ENCODE measurements at places on chromosomes 3 and 15.

DNA sequence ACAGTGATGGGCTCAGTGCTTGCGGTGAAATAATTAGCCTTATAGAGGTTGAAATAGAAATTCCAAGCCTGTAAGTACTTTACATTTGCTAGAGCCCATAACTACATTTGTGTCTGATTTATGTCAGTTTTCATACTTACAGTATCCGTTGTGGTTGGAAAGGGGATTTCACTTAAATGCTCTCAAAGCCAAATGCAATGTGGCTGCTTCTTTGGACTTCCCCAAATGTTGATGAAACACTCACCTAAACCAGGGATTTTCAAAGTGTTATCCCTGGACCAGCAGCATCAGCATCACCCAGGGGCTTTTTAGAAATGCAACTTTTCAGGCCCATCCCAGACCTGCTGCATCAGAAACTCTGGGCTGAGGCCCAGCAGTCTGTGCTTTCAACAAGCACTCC lies 378.7 kb downstream of the MCTP2 start:
- no peak for DNase-seq

- DNase-seq = no peak
These were observed 6.7 kb downstream of the EFCC1 start for GRCh38 chr3:129007792-129008191.

- no peak for DNase-seq
These were observed at the start of gene ZDHHC19 for GRCh38 chr3:196210673-196211556. Gene ZDHHC19 (minus strand): TSS chr3:196211400. CDS start chr3:196211315, 85 bp downstream.

GRCh38 chr15:33865416-33865815 lies 102.9 kb upstream of the CHRM5 start:
- no peak for DNase-seq

DNA sequence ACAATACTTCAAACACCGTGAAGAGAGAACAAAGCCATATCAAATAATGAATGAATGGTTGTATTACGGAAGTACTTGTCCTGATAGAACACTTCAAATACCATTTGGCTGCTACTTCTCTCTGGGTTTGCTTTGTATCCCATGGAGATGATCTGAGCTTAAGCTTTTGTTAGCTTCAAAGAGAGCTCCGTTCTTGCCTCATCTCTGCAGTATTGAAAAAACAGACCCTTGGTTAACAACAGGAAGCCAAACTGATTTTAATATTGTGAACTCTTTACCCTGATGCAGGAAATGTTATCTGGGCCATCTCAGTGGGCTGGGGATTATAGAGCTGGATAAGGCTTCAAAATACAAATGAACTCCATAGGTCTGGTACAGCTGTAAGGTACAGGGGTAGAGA lies 101.0 kb downstream of the CHL1 start:
- DNase-seq = no peak

GRCh38 chr3:122019493-122019892 lies 2.6 kb downstream of the ILDR1 start:
- no peak for DNase-seq

- no peak for DNase-seq
These were observed 33.6 kb downstream of the SSUH2 start for GRCh38 chr3:8610951-8611350.

DNA sequence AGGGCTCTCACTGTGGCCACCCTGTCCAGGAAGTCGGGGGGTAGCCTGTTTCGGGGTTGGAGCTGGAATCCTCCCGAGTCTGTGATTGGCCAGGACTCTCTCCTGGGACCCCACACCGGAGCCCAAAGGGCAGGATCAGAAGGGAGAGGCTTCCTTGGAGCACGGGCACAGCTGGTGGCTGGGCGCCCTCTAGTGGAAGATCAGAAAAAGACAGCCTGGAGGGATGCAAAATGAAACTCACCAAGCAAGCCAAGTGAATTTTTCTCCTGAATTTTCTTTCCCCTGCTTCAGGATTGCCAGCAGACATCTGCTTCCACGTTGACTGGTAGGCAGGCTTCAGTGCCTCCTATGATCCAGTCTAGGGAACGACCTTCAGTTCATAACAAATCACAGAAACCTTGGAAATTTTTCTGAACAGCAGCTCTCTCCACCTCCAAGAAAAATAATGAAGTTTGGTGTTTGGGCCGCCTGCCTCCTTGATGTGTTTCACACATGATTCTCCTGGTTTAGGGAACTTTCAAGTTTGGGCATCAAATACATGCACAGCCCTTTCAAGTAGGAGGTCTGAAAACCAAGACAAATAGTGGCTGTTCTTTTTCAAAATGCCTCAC lies 224.6 kb downstream of the VPS13C start:
- peak; percentile 83 for DNase-seq

GRCh38 chr3:114151091-114151490 lies 27.8 kb downstream of the DRD3 start:
- DNase-seq = no peak

- no peak for DNase-seq
These were observed 301.0 kb upstream of the LYSMD4 start for GRCh38 chr15:100034191-100034590.

DNA sequence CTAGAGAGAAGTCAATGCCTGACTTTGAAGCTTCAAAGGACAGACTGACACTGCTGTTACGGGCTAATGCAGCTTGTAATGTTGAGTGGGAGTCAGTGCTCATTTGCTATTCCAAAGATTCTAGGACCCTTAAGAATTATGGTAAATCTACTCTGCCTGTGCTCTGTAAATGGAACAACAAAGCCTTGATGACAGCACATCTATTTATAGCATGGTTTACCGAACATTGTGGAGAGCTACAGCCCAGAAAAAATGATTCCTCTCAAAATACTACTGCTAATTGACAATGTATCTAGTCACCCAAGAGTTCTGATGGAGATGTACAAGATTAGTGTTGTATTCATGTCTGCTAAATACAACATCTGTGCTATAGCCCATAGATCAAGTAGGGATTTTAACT lies 262.3 kb downstream of the EPHA6 start:
- DNase-seq = no peak

DNA sequence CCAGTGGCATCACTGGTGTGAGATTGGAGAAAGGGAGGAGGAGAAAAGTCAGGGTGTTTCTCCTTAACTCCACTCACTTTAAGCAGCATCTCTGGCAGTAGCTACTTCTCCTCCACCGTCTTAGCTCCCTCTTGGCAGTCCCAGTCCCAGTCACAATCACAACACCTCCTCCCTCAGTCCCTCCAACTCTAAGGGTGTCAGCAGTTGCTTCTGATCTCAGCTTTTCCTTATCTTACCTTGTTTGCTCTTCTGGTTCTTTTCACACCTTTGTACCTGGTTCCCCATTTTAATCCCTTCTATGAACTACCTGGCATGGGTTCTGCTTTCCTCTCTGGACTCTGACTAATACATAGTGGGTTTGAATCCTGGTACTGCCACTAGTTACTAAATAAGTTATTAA lies 188.3 kb upstream of the CTDSPL start:
- DNase-seq = no peak

DNA sequence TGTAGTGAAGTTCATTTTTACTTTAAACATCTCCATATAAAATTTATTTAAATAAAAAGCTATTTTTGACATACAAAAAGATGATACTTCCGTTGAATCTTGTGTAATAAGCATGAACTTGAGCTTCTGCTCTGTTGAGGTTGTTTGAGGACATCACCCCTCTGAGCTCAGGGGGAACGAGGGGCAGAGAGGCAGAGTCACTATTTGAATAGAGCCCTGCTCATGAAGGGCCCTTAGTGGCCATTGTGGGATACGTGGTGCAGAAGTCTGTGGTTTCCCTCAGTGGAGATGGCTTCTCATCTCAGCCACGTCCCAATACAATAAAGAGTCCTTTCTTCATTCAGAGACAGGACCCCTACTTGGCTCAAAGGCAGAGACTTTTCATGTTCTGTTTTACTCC lies 10.6 kb downstream of the CEMIP start:
- no peak for DNase-seq

- no peak for DNase-seq
These were observed 329.0 kb downstream of the OCA2 start for GRCh38 chr15:27770086-27770607.

DNA sequence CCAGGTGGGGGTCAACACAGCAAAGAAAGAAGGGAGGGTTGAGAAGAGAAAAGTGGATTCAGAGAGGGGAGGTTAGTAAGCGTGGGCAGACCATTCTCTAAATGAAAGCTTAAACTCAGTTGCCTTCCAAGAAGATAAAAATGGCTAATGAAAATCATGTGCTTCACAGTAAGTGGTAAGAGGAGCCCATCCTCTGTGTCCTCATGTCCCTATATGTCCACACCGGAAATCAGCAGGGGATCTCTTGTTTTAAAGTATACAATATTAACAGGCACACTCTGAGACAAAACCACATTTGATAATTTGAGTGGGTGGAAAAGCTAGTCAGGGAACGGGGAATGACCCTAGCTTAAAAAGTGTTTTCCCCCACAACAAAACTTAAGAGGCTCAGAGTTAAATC lies 4.4 kb upstream of the FOXP1 start:
- no peak for DNase-seq
